ENCODE measurements at places on chromosomes 16 and 17.

GRCh38 chr17:61508912-61509311 lies 56.7 kb downstream of the TBX4 start:
- no peak for DNase-seq

- DNase-seq: no peak
Measured at GRCh38 chr17:46770818-46771560, 47.5 kb downstream of the WNT3 start.

DNA sequence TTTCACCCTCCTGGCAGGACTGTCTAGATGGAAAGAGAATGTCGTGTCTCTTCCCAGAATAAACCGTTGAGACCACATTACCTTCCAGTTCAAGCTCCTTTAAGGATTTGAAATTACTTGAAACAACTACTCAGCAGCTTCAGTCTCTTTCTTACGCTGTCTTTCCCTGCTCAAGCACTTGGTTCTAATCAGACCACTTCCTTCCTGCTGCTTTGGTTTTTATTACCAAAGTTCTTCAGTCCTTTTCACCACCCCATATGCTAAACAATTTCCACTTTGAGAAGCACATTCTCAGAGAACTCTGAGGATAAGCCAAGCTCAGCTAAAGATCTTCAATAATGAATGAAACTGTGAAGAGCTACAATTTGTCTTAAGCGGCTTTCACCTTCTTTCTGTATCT lies 105.4 kb downstream of the STX8 start:
- peak; percentile 15 for DNase-seq

DNA sequence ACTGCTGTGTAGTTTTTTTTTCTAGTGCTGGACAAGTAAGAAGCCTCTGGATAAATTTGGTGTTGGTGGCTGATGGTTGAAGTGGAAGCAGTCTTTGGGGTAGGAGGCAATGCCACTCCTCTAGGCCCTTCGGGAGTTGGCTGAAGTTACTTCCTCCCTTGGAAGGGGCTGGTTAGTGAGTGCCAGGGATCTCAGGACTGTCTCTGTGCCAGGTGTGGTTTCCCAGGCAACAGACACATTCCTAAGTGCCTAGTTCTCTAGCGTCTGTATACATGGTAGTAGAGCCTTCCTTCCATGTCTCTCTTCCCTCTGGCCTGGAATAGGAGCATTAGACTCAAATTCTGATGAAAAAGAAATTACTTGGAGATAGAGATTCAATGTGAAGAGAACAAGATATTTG lies 15.3 kb downstream of the TMEM98 start:
- no peak for DNase-seq

GRCh38 chr17:83180264-83180995 lies 101.0 kb downstream of the METRNL start:
- DNase-seq: no peak

DNA sequence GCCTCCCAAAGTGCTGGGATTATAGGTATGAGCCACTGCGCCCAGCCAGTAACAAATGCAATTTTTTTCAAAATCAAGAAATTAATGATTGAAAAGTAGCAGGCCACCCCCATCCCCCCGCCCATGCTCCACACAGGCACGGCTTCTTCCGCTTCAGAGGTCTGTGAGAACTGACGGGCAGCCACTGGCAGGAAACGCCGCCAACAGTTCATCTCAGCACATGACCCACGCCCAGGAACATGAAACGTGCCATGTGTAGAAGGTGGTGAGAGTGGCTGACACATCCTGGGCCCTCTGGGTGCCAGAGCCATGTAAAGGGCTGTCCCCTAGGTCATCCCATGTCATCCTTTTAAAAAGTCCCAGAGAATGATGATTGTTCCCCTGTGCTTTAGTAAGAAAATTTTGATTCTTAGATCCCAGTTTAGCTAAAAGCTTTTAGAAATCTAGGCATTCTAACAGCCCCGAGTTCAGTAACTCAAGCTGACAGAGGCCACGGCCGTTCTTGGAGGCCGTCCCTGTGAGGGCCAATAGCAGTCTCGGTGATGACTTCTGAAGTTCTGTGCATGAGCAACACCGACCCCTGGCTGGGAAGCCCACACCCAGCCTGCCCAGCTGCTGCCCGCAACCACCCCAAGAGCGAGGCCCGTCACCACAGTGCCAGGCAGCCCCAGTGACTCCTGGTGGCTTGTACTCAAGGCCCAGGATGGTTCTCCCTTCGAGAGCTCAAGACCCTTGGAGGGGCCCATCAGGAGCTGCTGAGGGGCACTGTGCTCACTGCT lies 52.1 kb downstream of the KLHDC4 start:
- no peak for DNase-seq

DNA sequence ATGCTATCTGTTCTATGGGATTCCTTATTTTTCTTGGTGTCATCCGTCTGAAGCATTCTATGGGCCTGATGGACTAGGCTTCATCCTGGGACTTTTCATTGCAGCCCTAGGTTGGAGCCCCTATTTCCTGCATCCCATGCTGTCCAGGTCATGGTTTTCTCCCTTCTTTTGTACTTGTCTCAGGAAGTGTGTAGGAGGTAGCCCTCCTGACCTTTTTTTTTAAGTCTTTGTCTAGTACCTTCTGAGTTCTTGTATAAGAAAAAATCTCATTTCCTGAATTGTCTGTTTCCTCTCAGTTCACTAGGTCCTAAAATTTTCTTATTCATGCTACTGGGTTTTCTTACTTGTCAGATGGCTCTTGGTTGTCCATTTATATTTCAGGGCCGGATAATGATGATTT lies 6.0 kb downstream of the NDEL1 start:
- DNase-seq: no peak

- DNase-seq: no peak
Measured at GRCh38 chr17:42655528-42655927, 3.6 kb upstream of the TUBG2 start.

DNA sequence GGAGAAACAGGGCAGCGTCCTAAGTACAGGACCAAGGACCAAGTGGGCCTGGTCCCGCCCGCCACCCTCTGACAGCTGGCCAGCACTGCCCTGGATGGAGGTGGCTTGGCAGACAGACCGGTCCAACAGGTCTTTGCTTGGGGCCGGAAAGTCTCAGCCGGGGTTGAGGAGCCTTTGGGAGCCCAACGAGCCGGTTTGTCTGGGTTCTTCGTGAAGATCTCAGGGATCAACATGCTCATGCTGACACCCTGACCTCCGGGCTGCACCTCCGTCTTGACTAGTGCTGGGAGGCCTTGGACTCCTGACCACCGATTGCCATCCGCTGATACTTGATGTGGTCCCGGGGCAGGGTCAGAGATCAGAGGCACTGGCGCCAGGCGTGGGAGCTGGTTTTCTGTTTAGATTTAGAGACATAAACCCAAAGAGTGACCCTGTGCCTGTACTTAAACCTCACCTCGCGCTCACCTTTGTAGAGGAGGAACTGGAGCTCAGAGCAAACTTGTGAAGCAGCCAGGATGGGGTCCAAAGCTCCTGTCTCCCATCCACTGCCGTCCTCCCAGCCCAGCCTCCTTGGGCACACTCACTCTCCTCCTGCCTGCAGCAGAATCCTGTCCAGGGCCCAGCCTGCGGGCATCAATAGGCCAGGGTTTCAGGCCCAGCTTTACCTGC lies 92.1 kb upstream of the GSE1 start:
- no peak for DNase-seq

- no peak for DNase-seq
Measured at GRCh38 chr17:42016411-42016831, 818 bp downstream of the DNAJC7 start.

GRCh38 chr16:9827062-9827752 lies 355.0 kb downstream of the GRIN2A start:
- DNase-seq: no peak

DNA sequence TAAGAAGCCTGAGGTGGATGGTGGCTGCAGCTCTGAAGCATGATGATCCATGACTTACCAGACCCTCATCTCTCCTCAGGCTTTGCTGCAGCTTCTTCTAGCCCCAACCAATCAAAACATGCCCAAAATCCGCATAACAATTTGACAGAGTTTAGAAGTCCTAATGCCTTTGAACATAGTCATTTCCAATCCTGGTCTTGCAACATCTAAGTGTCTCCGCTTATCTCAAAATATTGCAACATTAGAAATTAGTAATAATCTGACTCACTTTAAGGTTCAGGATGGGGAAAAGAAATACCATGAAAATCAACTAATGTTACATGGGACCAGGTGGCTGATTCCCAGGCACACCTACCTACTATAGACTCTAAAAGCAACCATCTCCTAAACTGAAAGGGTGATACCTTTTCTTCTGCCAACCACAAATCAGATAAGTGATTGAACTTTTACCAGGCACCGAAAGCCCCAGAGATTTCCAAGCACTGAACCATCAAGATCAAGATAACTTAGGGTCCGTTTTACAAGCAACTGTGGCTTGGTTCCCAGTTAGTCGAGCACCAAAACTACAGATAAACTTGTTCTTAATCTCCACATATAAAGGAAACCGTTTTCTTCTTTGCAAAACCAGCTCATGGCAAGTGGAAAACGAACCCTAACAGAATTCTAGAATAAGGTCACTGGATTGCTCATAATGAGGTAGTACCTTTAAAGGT lies 14.0 kb downstream of the ERN1 start:
- no peak for DNase-seq

DNA sequence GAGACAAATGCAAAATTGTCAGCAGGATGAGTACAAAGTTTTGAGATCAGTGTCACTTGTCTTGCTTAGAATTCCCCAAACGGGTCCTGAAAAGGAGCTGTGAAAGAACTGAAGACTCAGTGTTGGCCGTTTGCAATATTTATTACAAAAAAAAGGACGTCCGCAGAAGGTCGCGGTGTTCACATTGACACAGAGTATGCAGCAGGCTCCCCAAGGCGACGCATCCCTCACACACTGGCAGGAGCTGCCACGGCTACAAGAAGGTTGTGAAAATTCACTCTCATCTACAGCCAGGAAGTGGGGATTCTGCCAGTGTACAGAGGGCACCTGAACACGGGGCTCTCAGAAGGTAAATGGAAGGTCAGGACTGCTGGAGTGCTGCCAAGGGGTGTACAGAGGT lies 26.2 kb downstream of the AIPL1 start:
- DNase-seq: no peak

GRCh38 chr17:48056879-48057278 lies 8.7 kb downstream of the NFE2L1 start:
- DNase-seq: no peak

- DNase-seq: peak; percentile 97
Measured at GRCh38 chr17:63356337-63356757, 89.8 kb downstream of the CYB561 start.

DNA sequence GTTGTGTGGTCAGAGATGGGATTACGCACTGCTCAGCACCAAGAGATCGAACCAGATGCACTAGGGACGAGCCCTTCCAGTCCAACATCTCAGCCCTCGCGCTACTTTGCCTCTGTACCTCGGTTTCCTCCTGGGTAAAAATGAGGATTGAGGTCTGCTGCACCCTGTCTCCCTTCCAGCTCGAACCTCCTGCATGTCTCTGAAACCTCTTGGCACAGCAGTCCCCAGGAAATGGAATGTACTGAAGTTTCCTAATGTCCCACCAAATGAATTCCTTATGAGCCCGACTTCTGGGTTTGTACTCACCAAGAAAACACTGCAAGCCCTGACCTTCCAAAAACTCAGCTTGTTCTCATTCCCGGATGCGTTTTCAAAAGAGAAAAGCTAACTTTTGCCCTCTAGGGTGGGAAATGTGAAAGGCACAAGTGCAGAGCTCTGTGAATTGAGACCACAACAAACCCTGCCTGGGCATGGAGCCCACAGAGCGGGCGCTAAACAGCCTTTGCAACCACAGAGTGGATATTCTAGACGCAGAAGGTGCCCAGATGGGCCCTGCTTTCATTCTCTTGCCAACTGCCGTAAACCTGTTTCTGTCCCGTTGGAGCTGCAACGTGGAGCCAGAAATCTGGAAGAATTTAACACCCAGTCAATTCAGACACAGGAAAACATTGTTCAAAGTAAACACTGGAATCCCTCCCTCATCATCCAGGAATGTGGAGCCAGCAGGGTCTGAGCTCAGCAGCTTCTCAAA lies 10.3 kb downstream of the CDRT4 start:
- peak; percentile 99 for DNase-seq

DNA sequence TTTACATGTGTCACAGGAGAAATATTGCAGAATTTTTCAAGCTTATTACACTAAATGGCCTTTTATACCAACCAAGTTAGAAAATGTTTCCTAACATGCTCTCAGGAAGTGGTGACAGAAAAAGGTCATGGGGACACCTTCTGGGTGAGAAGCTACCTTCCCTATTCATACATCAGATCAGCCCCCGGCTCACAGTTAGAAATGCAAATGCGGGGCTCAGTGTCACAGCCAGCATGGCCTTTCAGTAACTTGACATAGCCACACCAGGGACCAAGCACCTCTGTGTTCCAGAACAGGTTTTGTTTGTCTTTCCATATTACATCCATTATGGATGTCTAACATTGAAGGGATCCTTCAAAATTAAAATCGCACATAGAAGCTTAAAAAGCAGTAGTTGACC lies 59.5 kb downstream of the CHD9NB start:
- DNase-seq: no peak

DNA sequence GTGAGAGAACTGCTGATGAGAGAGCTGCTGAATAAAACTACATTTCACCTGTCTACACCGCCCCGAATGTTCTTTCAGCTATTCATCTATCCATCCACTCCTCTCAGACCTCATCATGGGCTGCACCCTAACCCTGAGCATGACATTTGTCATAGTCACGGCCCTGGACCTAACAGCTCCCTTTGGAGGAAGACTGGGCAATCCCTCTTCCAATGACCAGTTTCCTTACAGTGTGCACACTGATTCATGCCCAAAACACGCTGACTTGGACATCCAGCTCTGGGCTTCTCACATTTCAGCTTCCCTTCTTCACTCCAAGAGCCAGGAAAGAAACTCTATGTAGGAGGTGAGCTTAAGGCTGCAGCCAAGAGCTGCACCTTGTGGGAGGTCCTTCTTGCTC lies 41.8 kb upstream of the ARL4D start:
- no peak for DNase-seq

GRCh38 chr17:62625184-62625869 lies 2.1 kb upstream of the MRC2 start:
- DNase-seq: no peak

- no peak for DNase-seq
Measured at GRCh38 chr16:17483351-17483750, 12.6 kb upstream of the XYLT1 start.

DNA sequence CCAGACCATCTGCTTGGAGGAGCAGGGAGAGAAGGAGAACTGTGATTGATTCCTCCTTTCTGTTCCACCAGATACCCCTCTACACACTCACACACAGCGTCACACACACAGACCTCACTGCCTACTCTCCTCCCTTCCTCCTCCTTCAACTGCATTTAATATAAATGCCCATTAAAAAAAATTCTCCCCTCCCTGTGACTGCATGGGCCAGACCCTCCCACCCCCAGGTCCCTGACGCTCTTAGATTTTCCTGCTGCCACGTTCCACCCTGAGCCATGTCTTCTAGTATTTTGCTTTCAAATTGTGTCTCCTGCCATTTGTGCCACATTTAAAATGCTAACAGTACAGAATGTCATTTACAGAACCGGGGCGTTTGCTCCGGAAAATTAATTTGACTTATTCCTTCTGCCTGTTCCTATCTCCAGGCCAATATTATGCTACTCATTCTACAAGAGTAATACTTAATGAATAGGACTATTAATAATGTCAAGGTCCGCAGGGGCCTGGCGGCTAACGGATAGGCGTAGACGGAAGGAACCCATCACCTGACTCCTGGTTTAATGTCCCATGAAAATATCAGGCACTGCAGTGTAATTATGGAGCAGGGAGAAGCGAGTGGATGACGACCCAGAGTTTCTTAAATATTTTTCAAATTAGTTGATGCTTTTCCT lies 100.2 kb downstream of the MRM1 start:
- DNase-seq: no peak

Measured in HFF-Myc (cell line).